NCI-H2227 treated with DMSO at 0.1 percent for 48 hours (cell line): ENCODE measurements at places on chromosomes 5 and 9.

- no peak for DNase-seq
These were observed 35.3 kb upstream of the BARX1 start for GRCh38 chr9:93990448-93990847.

DNA sequence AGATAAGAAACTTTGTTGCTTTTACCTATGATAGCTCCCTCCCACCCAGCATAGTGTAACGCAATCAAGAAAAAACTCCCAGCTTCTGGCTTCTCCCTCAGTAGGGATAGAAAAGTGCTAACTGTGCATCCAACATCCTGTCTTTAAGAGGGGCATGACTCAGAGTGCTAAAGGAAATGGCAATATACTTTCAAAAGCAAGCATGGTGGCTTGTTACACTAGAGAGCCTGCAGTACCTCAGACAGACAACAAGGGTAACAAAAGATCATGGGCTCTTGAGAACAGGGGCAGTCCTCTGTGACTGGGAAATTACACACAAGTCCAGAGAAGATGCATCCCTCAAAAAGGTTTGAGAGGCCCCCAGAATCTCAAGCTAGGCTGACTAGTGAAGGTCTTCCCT is 37.8 kb downstream of the PRELID2 start:
- DNase-seq: no peak

DNA sequence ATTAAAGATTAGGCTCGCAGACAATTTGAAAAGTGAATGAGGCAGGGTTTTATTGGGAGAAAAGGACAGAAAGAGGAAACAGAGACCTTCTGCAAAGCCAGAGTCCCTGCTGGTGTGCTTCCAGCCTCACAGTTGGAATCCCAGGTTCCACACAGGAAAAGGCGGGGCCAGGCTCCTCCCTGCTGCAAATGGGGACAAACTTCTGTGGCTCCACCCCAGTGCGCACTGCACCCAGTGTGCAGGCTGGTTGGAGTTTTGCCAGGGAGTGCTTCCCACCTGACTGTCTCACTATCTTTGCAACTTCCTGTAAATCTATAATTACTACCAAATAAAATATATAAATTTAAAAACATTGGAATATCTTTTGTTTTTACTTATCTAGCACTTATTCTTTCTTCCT is 386.0 kb upstream of the GRIN3A start:
- DNase-seq: no peak

GRCh38 chr9:132646726-132647125 is 23.1 kb downstream of the DDX31 start:
- DNase-seq: no peak

GRCh38 chr5:71877511-71877910 is 158.4 kb downstream of the CARTPT start:
- DNase-seq: no peak
